ENCODE measurements at places on chromosomes 16 and 17. TPM values are rescaled to one million over a fixed set of nuclear protein-coding genes. Genes with fewer than 3 reads are reported as not detected.

Gene ANKRD40CL
- total RNA-seq = not detected

Gene ACSF2
- total RNA-seq = 14.9 TPM

Gene WNT3
- total RNA-seq = 4.0 TPM

Gene LGALS9
- not detected for total RNA-seq

Gene DPEP3
- total RNA-seq = not detected

Gene NECAB2
- total RNA-seq = not detected

Gene SLC16A11
- not detected for total RNA-seq

Gene CDYL2
- total RNA-seq = 15.1 TPM

- DNase-seq = no peak
- no peaks in the 10 kb centered on the region for H3K36me3 ChIP-seq
- no peak overlapping the region for H3K27ac ChIP-seq
These were observed 29.4 kb upstream of the MLKL start for GRCh38 chr16:74729783-74730683.

- peak within 1 kb of the TSS; percentile 36 for H3K4me3 ChIP-seq
- H3K27me3 ChIP-seq = no peaks in the 10 kb centered on the region
- peak within 1 kb of the TSS; percentile 39 for H3K27ac ChIP-seq
- DNase-seq = peak; percentile 69
- peaks cover 78% of the 10 kb centered on the region for H3K4me1 ChIP-seq
These were observed at the start of gene WFDC1 for GRCh38 chr16:84294531-84295142. Gene WFDC1 (plus strand): TSS chr16:84294878. CDS start chr16:84294972, 94 bp downstream.

DNA sequence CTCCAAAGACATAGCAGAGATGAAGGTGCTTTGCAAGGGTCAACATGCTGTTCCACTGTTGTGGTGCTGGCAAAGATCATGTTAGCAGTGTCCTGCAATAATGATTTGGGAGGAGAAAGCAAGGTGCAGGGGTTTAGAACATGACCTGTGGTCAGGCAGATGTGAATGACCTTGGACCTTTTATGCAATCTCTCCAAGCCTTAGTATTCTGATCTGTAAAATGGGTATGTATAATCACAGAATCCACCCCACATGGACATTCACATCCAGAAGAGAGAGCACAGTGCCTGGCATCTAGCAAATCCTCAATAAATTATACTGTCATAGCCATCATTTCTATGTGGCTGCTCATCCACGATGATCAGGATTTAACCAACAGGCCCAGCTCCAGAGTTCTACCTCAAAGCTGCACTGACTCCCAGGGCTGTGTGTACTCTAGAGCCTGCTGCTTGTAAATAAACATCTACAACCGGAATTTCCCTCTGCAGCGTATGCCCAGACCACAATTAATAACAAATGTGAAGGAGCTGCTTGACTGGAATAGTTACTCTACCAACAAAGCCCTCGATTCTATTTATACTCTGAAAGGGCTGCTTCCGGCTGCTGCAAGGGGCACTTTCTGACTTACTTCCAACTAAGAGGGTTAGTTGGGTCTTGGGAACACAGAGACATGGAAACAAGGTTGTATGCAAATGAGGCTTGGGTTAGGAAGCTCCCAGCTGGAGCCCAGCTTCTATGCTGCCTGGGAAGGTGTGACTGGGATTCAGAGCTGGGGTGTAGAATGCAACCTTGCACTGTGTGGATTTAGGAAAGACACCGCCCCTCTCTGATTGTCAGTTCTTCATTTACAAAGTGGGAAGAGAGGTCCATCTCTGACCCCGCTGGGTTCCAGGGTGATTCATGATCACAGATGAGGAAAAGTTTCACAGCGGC lies 265.2 kb downstream of the XYLT1 start:
- no peaks in the 10 kb centered on the region for H3K36me3 ChIP-seq
- peak; percentile 67 for DNase-seq
- no peaks in the 10 kb centered on the region for H3K27me3 ChIP-seq
- H3K27ac ChIP-seq = no peak overlapping the region
- H3K4me3 ChIP-seq = no peak overlapping the region

- no peak overlapping the region for H3K4me3 ChIP-seq
- H3K4me1 ChIP-seq = no peaks in the 10 kb centered on the region
- H3K36me3 ChIP-seq = peaks cover 86% of the 10 kb centered on the region
- no peaks in the 10 kb centered on the region for H3K27me3 ChIP-seq
- no peak overlapping the region for H3K27ac ChIP-seq
- no peak for DNase-seq
These were observed 71.2 kb downstream of the RNF213 start for GRCh38 chr17:80331820-80332219.

DNA sequence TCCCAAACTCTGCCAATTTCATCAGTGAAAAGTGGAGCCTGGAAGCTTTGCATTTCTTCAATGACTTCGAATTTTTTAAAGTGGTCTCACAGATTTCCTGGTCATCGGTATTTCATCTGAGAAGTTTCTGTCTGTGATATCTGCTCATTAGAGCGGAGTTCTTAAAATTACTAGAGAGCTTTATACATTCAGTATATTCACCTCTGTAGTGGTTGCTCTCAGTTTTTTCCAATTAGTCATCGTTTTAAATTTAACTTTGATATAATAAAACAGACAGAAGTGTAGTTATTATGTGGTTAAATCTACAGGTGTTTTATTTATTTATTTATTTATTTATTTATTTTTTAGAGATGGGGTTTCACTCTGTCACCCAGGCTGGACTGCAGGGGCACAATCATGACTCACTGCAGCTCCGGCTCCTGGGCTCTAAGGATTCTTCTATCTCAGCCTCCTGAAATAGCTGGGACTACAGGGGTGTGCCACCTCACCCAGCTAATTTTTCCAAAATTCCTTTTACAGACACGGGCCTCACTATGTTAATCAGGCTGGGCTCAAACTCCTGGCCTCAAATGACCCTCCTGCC lies 16.0 kb downstream of the ARHGAP17 start:
- no peak for DNase-seq
- no peak overlapping the region for H3K4me3 ChIP-seq
- H3K36me3 ChIP-seq = peaks cover 12% of the 10 kb centered on the region
- H3K4me1 ChIP-seq = peaks cover 39% of the 10 kb centered on the region
- no peak overlapping the region for H3K27ac ChIP-seq
- no peaks in the 10 kb centered on the region for H3K27me3 ChIP-seq

- H3K36me3 ChIP-seq = no peaks in the 10 kb centered on the region
- no peak for DNase-seq
- no peak overlapping the region for H3K27ac ChIP-seq
- peaks cover 6% of the 10 kb centered on the region for H3K27me3 ChIP-seq
- H3K4me1 ChIP-seq = no peaks in the 10 kb centered on the region
These were observed 35.3 kb upstream of the MMP2 start for GRCh38 chr16:55443434-55444346.

- H3K27ac ChIP-seq = no peak overlapping the region
- DNase-seq = no peak
These were observed 103.0 kb downstream of the RAB11FIP4 start for GRCh38 chr17:31494259-31495021.

DNA sequence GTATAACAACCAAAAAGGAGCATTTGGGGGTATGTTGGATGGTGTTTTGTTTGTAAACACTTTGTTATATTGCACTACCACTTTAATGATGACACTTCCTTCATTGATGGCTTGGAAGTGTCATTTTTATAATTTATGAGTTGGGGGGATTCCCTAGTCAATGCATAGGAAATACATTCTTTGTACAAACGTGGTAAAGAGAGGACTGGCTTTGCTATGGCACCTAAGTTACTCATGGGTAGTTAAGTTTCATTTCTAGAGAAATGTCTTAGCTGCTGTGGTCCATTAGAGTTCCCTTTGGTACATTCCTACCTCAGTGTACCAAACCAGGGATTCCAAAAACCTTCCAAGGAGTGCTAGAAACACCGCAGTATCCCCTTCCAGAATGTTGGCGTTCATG lies 63.7 kb upstream of the CMIP start:
- H3K27me3 ChIP-seq = no peaks in the 10 kb centered on the region
- no peak overlapping the region for H3K27ac ChIP-seq
- H3K36me3 ChIP-seq = peaks cover 33% of the 10 kb centered on the region

DNA sequence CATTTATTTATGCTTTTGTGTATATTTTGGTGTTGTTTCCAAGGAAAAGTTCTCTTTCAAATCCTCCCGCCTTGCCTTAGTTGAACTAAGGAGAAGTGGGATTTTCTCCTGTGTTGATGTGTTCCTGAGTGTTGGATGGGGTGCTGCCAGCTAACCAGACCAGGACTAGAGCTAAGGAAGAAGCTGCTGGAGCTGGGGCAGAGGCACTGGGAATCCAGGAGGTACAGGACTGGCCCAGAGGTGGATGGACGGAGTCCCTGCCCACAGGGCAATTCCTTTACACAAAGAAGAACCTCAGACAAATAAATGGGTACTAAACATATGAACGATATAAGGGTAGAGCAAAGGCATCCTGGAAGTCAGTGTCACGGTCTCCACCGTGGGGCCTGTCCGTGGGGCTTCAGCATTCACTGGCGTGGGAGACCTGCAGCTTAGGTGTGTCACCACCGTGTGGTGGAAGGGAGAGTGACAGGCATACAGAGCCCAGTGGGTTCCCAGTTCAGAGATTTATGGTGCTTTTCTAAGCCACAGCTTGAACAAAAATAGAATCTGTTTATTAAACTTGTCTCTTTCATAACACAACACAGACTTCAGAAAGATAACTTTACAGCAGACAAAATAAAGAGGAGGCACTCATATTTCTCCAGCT lies 270.7 kb downstream of the NTN1 start:
- H3K4me3 ChIP-seq = no peak overlapping the region
- H3K27me3 ChIP-seq = no peaks in the 10 kb centered on the region
- no peaks in the 10 kb centered on the region for H3K36me3 ChIP-seq

- no peaks in the 10 kb centered on the region for H3K27me3 ChIP-seq
- peaks cover 23% of the 10 kb centered on the region for H3K4me1 ChIP-seq
- DNase-seq = no peak
- H3K27ac ChIP-seq = no peak overlapping the region
These were observed 2.9 kb upstream of the RANGRF start for GRCh38 chr17:8285270-8286181.

GRCh38 chr16:85728879-85729278 lies 22.0 kb downstream of the C16orf74 start:
- H3K4me1 ChIP-seq = peaks cover 8% of the 10 kb centered on the region
- no peak for DNase-seq
- no peaks in the 10 kb centered on the region for H3K27me3 ChIP-seq
- H3K36me3 ChIP-seq = no peaks in the 10 kb centered on the region
- H3K27ac ChIP-seq = no peak overlapping the region

DNA sequence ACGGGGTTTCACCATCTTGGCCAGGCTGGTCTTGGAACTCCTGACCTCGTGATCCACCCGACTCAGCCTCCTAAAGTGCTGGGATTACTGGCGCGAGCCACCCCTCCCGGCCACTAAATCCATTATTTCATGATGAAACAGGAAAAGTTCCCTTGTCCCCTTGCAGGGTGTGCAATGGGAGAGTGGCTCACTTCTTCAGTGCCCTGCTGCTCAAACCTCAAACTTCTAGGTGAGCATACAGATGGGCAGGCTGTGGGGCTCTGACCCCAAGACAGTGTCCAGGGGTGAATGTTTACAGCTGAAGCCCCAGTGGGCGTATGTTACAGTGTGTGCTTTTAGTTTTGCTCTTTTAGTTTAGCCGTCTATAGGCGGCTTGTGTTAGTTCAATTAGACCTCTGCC lies 34.7 kb downstream of the GJC1 start:
- peaks cover 47% of the 10 kb centered on the region for H3K36me3 ChIP-seq
- no peaks in the 10 kb centered on the region for H3K27me3 ChIP-seq
- H3K4me3 ChIP-seq = no peak overlapping the region

- H3K4me3 ChIP-seq = no peak overlapping the region
- H3K27me3 ChIP-seq = 0 out of 2 replicates have a peak, but pooled peaks cover 3% of the 10 kb centered on the region
- H3K27ac ChIP-seq = no peak overlapping the region
- H3K36me3 ChIP-seq = no peaks in the 10 kb centered on the region
- no peaks in the 10 kb centered on the region for H3K4me1 ChIP-seq
- no peak for DNase-seq
These were observed 13.1 kb downstream of the FMNL1 start for GRCh38 chr17:45234641-45235415.

- peaks cover 42% of the 10 kb centered on the region for H3K36me3 ChIP-seq
- H3K27me3 ChIP-seq = no peaks in the 10 kb centered on the region
- no peak overlapping the region for H3K27ac ChIP-seq
- H3K4me3 ChIP-seq = no peak overlapping the region
These were observed 3.6 kb downstream of the KAT2A start for GRCh38 chr17:42117397-42118125.

GRCh38 chr17:51029568-51030463 lies 90.9 kb downstream of the SPAG9 start:
- no peaks in the 10 kb centered on the region for H3K27me3 ChIP-seq
- H3K27ac ChIP-seq = peak overlapping the region; percentile 14
- DNase-seq = no peak
- peak overlapping the region; percentile 1 for H3K4me3 ChIP-seq
- H3K4me1 ChIP-seq = peaks cover 6% of the 10 kb centered on the region
- peaks cover 11% of the 10 kb centered on the region for H3K36me3 ChIP-seq

DNA sequence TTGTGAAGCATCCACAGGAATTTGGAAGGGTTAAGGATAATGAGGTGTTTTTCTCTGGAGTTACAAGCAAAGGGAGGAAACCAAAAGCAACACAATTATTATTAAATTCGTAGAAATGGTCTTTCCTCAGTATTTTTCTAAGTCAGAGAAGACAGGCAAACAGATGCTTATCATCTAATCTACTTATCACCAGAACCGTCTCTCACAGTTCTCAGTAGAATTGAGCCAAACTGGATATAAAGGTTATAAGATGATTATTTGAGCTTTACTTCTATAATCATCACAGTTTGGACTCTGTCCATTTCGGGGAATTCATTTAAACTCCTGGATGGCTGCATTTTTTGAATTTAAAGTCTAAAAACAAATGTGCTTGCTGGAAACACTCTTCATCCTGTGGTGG lies 245.0 kb downstream of the KCNJ2 start:
- H3K4me1 ChIP-seq = no peaks in the 10 kb centered on the region
- no peaks in the 10 kb centered on the region for H3K27me3 ChIP-seq
- H3K4me3 ChIP-seq = no peak overlapping the region
- H3K36me3 ChIP-seq = no peaks in the 10 kb centered on the region
- no peak overlapping the region for H3K27ac ChIP-seq
